ENCODE measurements at places on chromosomes 16 and 17. TPM values are rescaled to one million over a fixed set of nuclear protein-coding genes. Genes with fewer than 3 reads are reported as not detected.

TSPOAP1 gene
- not detected for total RNA-seq

OR4D1 gene
- not detected for total RNA-seq

CLEC3A gene
- total RNA-seq: not detected

DNA sequence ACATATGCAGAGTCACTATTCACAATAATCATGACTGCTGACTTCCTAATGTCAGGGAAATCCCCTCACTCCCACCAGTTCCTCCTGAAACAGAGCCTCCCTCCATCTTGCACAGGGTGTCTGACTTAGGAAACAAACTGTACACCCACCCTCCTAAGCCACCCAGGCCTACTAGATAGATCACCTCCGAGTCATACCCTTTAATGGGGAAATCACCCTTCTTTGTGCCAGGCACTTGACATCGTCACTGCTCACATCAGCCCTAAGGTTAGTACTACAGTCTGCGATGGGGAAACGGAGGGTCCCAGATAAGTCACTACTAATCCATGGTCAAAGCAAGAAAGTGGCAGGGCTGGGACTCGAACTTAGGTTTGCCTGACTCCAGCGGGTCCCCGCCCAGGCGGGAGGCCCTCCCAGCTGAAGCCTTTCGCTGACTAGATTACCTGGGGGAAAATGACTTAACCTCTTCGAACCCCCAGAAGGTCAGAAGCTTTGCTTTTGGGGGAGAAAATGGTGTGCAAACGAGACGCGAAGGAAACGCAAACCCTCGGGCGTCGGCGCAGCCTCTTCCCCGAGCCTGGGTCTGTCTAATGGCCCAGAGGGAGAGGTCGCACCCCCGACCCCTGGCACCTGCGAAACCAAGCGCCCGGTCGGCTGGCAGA is 3.4 kb upstream of the MLLT6 start:
- peak overlapping the region; percentile 10 for H3K27ac ChIP-seq
- peak overlapping the region; percentile 43 for H3K4me3 ChIP-seq
- peak; percentile 39 for DNase-seq

GRCh38 chr17:29240477-29240876 is 6.2 kb upstream of the CRYBA1 start:
- no peak for DNase-seq
- no peak overlapping the region for H3K4me3 ChIP-seq
- H3K27ac ChIP-seq: peak overlapping the region; percentile 41
- H3K4me1 ChIP-seq: peaks cover 12% of the 10 kb centered on the region
- H3K27me3 ChIP-seq: no peaks in the 10 kb centered on the region
- no peaks in the 10 kb centered on the region for H3K36me3 ChIP-seq

- no peaks in the 10 kb centered on the region for H3K36me3 ChIP-seq
- DNase-seq: no peak
- no peaks in the 10 kb centered on the region for H3K4me1 ChIP-seq
- no peaks in the 10 kb centered on the region for H3K27me3 ChIP-seq
- no peak overlapping the region for H3K27ac ChIP-seq
- no peak overlapping the region for H3K4me3 ChIP-seq
Measured at GRCh38 chr17:30395398-30396022, 16.8 kb downstream of the CPD start.

- no peak overlapping the region for H3K27ac ChIP-seq
- H3K36me3 ChIP-seq: no peaks in the 10 kb centered on the region
- no peaks in the 10 kb centered on the region for H3K27me3 ChIP-seq
- DNase-seq: no peak
Measured at GRCh38 chr17:33704856-33705255, 411.8 kb upstream of the ASIC2 start.

DNA sequence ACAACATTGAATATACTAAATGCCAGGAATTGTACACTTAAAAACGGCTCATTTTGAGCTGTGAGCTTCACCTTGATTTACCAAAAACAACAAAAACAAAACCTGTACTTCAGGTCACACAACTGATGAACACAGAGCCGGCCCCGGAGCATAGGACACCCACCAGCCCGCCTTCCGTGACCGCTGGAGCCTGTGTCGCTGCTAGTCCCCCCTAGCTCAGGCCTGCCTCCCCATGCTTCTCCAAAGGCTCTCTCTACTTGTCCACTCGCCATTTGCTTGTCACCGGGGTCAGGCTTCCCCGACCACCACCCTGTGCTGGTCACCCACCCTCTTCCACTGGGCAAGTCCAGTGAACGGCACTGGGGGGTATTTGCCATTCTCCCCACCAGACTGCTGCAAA is 113.8 kb upstream of the TNRC6C start:
- H3K27ac ChIP-seq: no peak overlapping the region
- no peak overlapping the region for H3K4me3 ChIP-seq

DNA sequence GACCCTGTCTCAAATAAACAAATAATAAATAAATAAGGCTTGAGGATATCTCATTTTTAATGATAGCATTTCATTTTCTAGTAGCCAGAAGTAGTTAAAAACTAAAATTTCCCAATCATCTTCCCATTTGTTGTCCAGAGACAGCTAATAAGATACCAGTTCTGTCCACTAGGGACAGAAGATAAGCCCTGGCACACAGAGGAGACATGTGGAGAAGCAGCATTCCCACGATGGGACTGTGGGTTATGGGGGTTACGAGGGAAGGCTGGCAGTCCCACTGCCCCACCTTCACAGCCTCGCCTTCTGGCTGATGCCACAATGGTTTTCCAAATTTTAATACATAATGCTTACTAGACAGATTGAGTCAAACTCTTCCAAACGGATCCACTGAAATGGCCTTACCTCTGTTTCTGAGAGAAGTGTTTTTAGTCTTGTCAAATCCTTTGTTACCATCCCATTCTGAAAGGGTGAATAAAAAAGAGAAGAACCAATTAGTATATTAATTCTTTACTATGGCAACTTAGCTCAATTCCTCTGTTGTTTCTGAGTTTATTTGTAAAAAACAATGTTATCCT is 44.2 kb downstream of the HELZ start:
- H3K27ac ChIP-seq: no peak overlapping the region
- H3K36me3 ChIP-seq: peaks cover 10% of the 10 kb centered on the region
- no peak for DNase-seq
- H3K4me3 ChIP-seq: no peak overlapping the region
- no peaks in the 10 kb centered on the region for H3K27me3 ChIP-seq

- H3K36me3 ChIP-seq: no peaks in the 10 kb centered on the region
- no peaks in the 10 kb centered on the region for H3K27me3 ChIP-seq
- H3K4me3 ChIP-seq: no peak overlapping the region
- H3K27ac ChIP-seq: no peak overlapping the region
- DNase-seq: no peak
Measured at GRCh38 chr17:45577571-45578279, 87.2 kb upstream of the PLEKHM1 start.

DNA sequence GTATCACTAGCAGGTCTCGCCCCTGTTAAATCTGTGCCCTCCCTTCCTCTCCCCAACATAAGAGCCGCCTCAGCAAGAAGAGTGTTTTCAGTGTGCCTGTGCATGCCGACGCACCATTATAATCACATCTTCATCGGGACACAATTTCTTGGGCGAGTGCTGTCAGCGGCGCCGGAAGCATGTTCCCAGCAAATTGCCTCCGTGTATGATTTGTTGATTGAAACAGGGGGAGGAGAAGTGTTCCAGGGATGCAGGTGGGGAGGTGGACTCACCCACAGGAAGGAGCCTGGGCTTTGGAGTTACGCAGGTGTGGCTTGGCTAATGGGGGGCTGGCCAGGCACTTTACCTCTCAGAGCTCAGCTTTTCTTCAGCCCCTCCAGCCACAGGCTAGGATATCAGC is 53.6 kb downstream of the SPACA3 start:
- H3K4me3 ChIP-seq: no peak overlapping the region
- H3K36me3 ChIP-seq: no peaks in the 10 kb centered on the region
- no peaks in the 10 kb centered on the region for H3K4me1 ChIP-seq
- no peaks in the 10 kb centered on the region for H3K27me3 ChIP-seq

Measured in endothelial cell of umbilical vein (primary cell).